ENCODE measurements at places on chromosomes 16 and 17.

- DNase-seq: no peak
Observed at GRCh38 chr17:17785407-17785806, 51.4 kb downstream of the SREBF1 start.

GRCh38 chr16:48076455-48077012 lies 79.3 kb downstream of the ABCC12 start:
- no peak for DNase-seq

- DNase-seq: no peak
Observed at GRCh38 chr16:65704866-65705265, 583.0 kb upstream of the CDH11 start.

- DNase-seq: no peak
Observed at GRCh38 chr16:89446975-89447293, 43.4 kb downstream of the ANKRD11 start.

DNA sequence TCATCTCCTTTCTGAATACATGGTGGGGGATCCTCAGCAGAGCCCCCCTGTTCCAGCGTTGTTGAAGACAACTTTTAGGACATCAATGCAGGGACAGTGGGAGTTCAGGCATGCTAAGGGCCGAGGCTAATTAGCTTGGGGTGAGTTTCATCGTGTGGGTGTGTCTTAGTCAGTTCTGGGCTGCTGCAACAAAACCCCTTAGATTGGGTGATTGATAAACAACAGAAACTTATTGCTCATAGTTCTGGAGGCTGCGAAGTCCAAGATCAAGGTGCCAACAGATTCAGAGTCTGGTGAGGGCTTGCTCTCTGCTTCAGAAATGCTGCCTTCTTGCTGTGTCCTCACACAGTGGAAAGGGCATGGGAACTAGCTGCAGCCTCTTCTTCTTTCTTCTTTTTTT lies 214.0 kb downstream of the NTN1 start:
- DNase-seq: no peak

- DNase-seq: no peak
Observed at GRCh38 chr17:59338498-59338897, 7.0 kb downstream of the YPEL2 start.

GRCh38 chr17:75652341-75652740 lies 14.6 kb downstream of the RECQL5 start:
- DNase-seq: no peak

DNA sequence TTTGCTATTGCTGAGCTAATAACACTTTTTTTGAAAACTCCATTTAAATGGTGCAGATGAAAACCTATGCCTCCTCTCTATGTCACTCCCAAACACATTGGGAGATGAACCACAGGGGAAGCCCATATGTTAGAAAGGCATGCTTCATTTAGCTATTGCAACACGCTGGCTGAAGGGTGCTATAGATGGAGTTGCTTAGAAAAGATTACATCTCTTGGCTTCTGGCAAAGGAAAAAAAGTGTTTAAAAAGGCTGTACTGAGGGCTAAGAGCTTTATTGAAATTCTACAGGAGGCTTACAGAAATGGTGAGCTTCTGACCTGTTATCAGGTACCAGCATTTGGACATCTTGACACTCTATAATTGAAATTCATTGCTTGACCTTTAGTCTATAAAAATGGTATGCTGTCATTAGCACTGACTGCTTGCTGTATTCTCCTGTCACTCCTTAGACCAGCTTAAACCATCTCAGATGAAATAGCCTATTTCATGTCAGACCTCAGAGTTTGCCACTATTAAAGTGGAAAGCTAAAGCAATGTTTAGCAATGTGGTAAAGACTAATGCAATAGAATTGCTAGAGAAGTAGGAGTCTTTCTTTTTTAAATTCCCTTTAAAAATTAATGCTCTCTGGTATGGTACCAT lies 503.9 kb downstream of the CDH11 start:
- no peak for DNase-seq

- no peak for DNase-seq
Observed at GRCh38 chr17:45580924-45581323, 90.4 kb upstream of the PLEKHM1 start.
